ENCODE measurements at places on chromosomes 5 and 9.
A peak's percentile ranks its signal among the peaks of the same experiment; 100 is the strongest.

- DNase-seq: peak; percentile 89
Observed at GRCh38 chr9:34185778-34186551, 7.1 kb downstream of the UBAP1 start.

DNA sequence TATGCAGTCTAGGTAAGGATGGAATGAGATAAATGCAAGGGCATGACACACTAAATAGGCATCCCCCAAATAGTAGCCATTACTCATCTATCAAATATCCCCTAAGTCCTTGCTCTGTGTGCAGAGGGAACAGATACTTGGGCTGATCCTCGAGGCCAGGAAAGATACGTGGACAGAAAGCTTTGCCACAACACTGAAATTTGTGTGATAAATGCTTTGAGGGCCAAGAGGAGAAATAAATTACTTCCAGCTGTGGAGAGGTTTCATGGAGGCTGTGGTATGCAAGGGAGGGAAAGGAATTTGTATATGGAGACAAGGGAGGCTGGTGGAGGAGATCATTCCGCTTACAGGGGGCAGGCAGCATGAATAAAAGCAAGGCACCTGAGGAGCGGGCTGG is 18.5 kb downstream of the ATOX1 start:
- peak; percentile 77 for DNase-seq

GRCh38 chr5:90675222-90675621 is 116.6 kb downstream of the ADGRV1 start:
- DNase-seq: no peak

DNA sequence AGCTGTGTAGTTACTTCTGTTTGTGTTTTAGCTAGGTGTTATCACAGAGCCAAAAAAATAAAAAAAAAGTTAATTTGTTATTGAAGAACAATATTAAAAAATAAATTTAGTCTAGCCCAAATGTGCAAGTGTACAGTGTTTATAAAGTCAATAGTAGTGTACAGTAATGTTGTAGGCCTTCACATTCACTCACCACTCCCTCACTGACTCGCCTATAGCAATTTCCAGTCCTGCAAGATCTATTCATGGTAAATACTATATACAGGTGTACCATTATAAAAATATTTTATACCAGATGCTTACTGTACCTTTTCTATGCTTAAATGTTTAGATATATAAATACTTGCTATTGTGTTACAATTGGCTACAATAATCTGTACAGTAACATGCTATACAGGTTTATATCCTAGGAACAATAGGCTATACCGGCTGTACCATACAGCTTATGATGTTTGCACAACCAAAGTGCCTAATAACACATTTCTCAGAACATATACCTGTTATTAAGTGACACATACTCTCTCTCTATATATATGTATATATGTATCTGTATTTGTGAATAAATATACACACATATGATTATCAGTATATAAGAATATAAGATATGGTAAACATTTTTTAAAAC is 341.4 kb upstream of the EDIL3 start:
- DNase-seq: no peak

DNA sequence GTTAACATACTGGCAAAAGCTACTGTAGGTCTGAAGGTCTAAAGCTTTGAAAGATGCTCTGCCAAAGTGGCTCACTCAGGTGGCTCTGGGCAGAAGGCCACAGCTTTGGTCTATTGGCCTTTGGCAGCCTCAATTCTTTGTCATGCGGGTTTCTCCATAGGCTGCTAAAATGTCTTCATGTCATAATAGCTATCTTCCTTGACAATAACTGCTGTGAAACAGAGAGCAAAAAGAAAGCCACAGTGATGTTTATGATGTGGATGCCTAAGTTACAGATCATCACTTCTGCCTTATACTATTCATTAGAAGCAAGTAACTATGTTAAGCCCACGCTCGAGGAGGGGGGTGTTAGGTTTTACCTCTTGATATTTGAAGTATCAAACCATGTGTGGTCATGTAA is 906.1 kb upstream of the CDH9 start:
- no peak for DNase-seq

DNA sequence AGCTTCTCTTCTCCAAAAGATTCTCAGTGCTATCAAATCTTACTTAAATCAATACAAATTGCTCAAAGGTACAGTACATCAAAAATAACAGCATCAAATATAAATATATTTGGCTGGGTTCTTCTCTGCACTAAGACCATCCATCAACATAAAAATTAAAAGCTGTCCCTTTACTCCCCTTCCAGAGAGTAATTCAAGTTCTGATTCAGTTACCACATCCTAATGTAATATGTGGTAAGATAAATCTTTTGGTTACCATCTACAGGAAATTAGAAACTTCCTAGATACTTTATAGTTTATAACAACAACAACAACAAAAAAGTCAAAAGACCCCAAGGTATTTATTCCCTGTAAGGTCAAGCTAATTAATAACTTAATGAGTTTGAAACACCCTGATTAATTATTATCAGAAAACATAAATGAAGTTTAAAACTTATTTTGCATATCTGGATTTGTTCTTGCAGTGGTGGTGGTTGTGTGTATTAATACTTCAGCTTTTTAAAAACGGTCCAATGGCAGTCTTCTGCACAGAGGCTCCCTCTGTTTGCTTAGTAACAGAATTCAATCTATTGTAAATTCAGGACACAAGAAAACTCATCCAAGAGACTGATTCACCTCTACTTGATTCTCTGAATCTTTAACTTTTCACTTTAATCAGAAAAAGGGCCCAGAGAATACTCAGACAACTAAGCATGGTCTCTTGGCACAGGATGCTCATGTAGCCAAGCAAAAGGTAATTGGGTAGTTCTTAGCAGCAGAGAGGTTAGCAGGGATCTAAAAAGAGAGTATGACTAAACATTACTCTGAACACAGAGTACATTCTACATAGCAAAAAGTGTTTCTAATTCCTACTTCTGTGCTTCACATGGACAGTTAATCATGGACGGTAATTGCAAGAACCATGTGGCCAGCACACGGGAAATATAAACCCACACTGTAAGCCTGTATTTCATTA is 20.1 kb downstream of the DIAPH1 start:
- DNase-seq: peak; percentile 13

DNA sequence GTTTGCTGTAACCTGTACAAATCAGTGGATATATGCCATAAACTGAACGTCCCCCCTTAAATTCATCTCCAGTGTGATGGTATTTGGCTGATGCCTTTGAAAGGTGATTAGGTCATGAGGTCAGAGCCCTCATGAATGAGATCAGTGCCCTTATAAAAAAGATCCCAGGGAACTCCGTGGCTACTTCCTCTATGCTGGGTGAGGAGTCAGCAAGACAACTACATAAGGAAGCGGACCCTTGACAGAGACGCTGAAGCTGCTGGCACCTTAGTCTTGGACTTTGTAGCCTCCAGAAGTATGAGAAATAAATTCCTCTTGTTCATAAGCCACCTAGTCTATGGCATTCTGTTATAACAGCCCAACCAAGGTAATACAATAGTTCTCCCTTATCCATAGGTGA is 215.1 kb upstream of the ZNF608 start:
- no peak for DNase-seq

DNA sequence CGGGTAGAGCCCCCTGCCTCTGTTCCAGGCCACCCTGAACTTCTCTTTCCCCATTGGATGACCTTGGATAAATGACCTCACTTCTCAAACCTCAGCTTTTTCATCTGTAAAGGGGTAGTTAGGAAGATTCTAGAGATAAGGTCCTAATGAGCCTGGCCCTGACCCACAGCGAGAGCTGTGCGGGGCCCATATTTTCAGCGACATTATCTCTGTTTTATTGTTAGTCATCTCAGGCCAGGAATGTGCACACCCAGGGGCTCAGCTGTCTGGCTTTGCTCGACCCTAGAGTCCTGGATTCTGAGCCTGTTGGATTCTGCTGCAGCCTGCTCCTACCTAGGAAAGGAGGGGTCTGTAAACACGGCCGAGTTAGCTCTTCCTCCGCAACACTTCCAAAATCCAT is 81.2 kb upstream of the LMX1B start:
- DNase-seq: no peak

- DNase-seq: peak; percentile 86
Observed at GRCh38 chr9:77456829-77457437, 191.2 kb downstream of the GNA14 start.

GRCh38 chr5:37717276-37717612 is 122.6 kb downstream of the GDNF start:
- DNase-seq: no peak

DNA sequence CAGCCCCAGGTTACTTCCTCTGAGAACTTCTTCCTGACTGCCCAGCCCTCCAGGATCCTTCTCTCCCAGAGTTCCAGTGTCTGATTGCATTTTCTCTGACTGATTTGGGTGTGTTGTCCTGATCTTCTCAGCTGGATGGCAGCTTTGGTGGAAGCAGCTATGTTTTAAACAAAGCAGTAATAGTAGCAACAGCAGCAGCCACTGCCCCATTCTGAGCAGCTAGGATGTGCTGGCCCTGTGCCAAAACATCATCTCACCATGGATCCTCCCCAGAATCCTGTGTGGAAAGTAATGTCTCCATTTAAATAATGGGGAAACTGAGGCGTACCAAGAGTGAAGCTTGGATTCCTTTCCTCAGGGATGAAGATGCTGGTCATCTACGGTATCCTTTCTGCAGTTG is 46.4 kb upstream of the PSD2 start:
- no peak for DNase-seq

GRCh38 chr5:40052808-40053207 is 626.9 kb upstream of the PTGER4 start:
- no peak for DNase-seq

- DNase-seq: no peak
Observed at GRCh38 chr9:87973730-87974292, 522 bp downstream of the CDK20 start.

GRCh38 chr5:103829585-103829984 is 267.0 kb upstream of the NUDT12 start:
- peak; percentile 3 for DNase-seq

GRCh38 chr9:89639367-89639795 is 34.6 kb downstream of the GADD45G start:
- DNase-seq: no peak

GRCh38 chr9:2645569-2645968 is 24.0 kb downstream of the VLDLR start:
- no peak for DNase-seq

- no peak for DNase-seq
Observed at GRCh38 chr9:21592063-21592338, 109.9 kb upstream of the IFNE start.

DNA sequence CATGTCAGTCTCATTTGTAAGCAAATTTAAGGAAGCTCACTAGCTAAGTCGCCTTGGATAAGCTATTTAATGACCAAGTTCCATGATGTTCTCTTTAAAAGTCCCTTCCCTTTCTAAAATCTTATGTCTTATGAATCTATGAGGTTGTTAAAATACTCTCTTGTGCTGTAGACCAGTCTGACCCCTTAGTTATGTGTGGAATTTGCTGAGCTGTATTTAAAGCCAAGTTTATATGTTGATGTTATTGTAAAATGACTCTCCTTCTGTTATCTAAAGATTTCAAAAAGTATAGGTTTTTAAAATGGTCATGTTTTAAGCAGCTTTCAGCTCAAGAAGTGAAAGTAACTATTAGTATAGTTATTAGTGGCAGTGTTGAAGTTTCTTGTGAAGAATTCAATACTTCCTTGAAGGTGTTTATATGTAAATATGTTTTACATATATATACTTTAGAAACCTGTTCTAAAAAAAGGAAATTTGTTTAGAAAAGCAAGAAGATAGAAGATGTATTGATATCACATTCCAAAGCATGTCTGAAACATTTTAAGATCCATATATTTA is 92.2 kb downstream of the CDC42SE2 start:
- no peak for DNase-seq

DNA sequence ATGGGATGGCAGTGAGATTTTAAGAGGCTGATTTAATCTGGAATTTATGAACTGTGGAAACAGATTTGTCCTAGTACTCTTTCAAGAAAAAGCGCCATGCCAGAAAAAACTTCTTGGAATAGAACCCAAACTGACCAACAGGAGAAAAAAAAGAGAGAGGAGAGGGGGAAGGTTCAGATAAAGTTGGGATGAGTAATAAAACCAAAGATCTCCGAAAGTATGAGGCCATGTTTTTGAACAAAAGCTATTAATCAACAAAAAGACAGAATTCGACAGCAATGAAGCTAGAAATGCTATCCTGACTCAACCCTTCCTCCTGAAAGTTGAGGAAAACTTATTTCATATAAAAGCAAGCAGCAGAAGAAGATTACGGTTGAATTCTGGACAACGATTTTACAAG is 135.5 kb downstream of the CEMIP2 start:
- DNase-seq: no peak

- no peak for DNase-seq
Observed at GRCh38 chr9:126635661-126636439, 22.1 kb downstream of the LMX1B start.

DNA sequence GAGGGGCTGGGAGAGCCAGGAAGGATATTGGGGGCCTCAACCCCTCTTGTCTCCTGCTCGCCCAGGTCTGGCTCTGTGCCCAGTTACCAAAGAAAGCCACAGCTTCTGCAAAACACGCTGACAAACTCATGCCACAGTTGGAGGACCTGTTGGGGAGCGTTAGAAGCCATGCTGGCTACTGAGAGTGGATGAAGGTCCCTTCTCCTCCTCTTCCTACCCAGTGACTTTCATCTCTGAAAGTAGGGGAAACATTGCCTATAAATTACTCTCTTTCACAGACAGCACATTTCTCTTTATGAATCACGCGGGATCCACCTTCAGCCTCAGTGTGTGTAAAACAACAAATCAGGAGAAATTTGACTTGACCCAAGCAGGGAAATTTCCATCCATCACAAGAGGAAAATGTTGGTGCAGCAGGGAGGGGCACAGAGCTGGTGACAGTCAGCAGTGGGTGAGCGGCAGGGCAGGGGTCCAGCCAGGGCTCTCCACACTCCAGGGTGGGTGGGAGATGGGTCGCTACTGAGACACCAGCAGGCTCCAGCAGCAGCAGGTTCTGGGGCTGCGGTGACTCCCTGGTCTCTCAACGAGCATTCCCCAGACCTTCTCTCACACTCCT is 181.9 kb downstream of the FGF18 start:
- no peak for DNase-seq

- no peak for DNase-seq
Observed at GRCh38 chr9:78032730-78033457, 1.3 kb upstream of the GNAQ start.

DNA sequence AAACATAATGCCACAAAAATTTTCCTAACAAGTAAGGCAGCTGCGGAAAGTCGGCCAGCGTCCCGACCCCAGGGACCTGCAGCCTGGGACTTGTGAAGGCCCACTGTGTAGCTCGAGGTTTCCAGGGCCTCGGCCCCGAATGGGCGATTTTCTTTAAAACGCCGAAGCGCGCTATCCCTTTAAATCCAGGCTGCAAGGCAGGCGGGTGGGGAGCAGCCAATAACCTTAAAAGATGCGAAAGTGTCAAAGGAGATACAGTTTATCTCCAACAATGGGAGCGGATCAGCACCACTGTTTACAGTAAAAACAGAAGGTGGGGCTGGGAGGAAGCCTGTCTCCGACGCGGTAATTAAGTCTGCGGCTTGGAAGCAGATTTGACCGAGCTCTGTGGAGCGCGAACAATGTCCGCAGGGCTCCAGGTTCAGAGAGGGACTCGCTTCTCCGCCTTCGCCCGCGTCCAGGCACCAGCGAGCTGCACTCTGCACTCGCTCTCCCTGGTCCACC is 1.7 kb upstream of the ZSWIM6 start:
- DNase-seq: peak; percentile 47

- DNase-seq: no peak
Observed at GRCh38 chr5:56006094-56006493, 11.3 kb upstream of the IL6ST start.

All from ACHN (cell line).